ENCODE measurements at places on chromosomes 11 and 22.

- peak; percentile 94 for DNase-seq
Observed at GRCh38 chr11:113529606-113530005, 54.4 kb upstream of the DRD2 start.

DNA sequence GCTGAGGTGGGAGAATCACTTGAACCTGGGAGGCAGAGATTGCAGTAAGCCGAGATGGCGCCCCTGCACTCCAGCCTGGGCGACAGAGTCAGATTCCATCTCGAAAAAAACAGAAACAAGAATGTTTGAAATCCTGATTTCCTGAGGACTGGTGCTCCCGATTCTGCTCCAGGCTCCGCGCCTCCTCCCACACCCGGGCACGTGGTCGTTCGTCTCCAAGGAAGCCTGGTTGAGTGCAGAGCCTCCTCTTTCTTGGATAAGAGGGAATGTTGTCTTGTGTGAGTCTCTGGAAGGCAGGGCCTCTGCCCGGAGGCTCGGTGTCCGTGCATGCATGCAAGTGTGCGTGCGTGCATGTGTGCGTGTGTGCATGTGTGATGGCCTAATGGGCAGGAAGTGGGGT is 30.1 kb downstream of the BRSK2 start:
- no peak for DNase-seq

GRCh38 chr11:66126064-66126463 is 56.0 kb downstream of the PACS1 start:
- no peak for DNase-seq

GRCh38 chr22:19941365-19942082 is at the start of the genes COMT and TXNRD2:
COMT (plus strand) TSS chr22:19941772; CDS start chr22:19962527, 20,755 bp downstream.
TXNRD2 (minus strand) TSS chr22:19941818; CDS start chr22:19941803, 15 bp downstream.
- DNase-seq: no peak

DNA sequence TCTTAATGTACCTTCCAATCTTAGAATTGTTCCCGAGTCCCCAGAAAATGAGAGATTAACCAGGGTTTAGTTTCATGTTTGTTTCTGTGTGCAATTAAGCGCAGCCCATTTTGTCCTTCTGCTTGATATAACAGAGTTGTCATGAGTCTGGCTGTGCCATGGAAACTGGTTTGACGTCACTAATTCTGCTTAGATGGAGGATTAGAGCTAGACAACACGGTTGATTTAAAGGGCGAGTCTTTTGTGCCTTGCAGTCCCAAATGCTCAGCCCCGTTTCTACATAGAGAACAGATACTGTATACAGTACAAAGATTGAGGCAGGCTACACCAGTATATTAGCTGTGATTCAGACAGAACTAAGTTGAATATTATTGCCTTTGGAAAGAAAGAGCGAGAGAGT is 45.5 kb upstream of the ALKBH3 start:
- no peak for DNase-seq

DNA sequence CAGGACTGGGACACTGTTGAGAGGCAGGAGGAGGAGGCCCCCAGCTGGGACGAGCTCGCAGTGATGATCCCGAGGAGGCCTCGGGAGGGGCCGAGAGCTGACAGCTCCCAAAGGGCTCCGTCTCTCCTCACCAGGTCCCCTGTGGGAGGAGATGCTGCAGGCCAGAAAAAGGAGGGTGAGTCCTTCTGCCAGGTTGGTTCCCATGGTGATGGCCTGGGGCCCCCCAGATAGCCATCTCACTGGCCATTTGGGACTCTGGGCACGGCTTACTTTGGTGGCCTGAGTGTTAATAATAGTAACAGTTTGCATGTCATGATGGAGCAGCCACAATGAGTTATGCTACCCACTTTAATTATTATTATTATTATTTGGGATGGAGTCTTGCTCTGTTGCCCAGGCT is 18.9 kb downstream of the TRIOBP start:
- DNase-seq: no peak

GRCh38 chr11:116828632-116829524 is 829 bp upstream of the APOC3 start:
- DNase-seq: no peak

DNA sequence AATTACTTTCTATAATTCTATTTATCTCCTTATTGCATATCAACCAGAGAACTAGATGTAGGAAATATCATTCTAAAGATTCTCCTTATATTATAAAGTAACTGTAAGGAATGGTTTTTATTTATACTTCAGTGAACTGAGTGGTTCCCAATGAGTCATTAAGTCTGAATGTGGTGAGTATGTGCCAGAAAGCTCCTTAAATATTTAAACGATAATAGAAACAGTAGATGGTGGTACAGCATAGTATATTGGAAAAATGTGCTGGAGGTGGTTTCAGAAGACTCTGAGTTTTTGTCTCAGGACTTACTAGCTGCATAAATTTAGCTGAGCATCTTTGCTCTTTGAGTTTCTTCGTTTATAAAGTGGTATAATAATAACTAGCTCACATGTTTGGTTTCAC is 653.5 kb downstream of the FAM181B start:
- DNase-seq: no peak
